Activated CD4-positive, alpha-beta T cell treated with anti-CD3 and anti-CD28 coated beads, Interleukin-2, Interleukin-4, amounts not matched to agents 100 ng/mL and 50 ng/mL, durations not matched to agents 16 hours and 8 hours (primary cell): ENCODE measurements at places on chromosomes 7 and 10.

DNA sequence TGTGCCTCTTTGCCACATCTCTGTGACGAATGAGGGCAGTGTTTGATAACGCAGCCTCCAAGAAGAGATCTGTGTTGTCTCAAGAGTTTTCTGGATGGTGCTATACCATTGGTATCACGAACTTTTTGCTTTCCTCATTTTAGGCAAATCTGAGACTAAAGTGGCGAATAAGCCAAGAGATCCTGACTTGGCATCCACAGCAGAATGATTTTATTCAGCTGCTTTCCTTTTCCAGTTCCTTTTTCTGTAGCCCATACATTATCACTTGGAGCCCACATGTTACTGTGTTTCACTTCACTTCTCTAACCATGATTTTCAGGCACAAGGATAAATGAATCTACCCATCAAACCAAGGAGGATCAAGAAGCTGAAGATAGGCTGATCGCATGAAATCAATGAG lies 177.9 kb upstream of the PTN start:
- no peak for DNase-seq

DNA sequence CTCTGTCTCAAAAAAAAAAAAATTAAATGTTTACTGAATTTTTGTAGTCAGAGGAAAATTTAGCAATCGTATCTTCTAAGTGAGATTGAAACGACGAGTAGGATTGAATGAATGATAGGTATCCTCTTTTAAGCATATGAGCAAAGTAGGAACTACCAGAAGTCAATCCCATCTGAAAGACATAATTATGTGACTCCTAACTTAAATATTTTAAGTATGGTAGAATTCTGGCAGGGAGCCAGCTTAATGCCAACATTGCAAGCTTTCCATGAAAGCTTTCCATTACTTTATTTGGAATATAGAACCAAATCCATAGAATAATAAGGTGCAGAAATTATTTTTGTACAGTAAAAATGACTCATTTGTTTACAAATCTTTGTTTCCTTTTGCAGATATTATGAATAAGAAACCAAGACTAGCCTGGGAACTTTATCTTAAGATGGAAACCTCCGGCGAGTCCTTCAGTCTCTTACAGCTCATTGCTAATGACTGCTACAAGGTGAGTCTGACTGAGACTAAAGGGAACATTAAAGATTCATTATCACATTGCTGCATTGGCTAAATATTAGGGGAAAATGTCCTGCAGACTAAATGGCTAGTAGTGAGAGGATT lies 50.2 kb upstream of the UBN2 start:
- no peak for DNase-seq

DNA sequence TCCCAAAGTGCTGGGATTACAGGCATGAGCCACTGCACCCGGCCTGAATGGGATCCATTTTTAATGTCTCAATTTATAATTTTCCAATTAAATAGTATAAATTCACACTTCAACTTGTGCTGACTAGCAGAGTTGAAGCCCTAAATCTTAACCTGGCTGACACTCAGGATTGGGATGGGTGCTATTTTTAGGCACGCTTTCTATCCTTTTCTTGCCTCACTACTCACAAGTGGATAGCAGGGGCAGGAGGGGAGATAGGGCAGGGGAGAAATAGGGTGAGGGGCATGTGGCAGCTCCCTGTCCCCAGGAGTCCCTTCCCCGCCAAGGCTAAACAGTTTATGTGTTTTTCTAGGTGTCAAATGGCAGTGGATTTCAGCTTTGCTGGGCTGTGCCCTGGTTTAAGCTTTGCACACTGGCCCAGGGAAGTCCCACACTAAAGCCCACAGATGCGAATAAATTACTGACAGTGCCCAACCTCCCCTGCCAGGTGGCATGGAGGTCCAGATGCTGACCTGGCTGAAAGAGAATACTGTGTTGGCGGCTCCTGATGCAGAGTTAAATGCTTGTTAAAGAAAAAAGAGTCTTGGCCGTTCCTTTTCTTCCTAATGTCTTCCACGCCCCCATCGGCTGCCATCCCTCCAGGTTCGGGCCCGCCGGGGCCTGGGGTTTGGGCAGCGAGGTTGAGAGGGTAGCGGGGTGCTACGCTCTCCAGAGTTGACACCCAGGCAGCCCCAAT lies 36.2 kb upstream of the EFCAB10 start:
- DNase-seq, result no peak

DNA sequence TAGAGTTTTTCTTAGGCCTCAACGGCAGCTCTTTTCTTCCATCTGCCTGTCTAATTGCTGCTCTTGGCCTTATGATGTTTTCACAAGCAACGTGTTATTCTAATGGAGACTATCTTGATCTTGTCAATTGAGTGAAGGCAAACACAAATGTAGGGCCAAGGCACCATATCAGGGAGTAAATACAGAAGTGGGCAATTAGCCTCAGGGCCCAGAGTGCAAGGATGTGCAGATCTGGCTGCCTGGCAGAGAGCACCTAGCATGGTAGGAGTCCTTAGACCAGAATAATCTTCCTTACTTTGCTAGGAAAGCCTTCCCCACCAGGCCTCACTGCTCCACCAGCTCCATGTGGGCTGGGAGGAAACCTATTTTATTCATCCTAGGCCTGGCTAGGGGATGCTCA lies 590.9 kb downstream of the LRMDA start:
- no peak for DNase-seq

GRCh38 chr10:131653554-131654470 lies 247.0 kb upstream of the PPP2R2D start:
- DNase-seq, result no peak

DNA sequence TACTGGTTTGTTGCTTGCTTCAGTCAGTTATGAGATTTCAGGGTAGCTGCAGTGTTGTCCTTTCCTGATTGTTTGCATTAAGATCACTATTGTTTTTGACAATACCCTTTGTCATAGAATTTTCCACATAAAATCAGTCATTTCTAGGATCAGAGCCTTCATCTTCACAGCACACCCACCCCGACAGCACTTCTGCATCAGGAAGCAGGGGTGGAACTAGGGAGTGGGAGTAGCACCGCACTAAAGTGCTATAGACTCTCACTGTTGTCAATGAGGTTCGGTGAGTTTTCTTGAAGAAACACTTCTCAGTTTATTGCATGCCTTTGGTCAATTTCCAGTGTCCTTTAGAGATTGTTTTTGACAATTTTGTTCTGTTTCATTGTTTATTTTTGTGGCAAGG lies 632.5 kb downstream of the AUTS2 start:
- no peak for DNase-seq

DNA sequence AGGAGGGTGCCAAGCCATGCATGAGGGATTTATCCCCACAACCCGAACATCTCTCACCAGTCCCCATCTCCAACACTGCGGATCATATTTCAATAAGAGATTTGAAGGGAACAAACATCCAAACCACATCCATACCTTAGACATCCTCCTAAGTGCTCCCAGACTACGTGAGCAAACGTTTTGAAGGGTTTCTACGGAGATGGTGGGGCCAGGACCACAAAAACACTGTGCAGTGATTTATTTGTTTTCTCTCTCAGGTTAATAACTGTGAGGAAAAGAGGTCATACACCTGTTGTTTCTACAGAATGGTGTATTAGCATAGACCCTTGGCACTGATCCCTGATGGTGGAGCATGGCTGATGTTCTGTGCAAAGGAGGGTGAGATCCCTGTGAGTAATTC lies 277.8 kb downstream of the FRMD4A start:
- no peak for DNase-seq

DNA sequence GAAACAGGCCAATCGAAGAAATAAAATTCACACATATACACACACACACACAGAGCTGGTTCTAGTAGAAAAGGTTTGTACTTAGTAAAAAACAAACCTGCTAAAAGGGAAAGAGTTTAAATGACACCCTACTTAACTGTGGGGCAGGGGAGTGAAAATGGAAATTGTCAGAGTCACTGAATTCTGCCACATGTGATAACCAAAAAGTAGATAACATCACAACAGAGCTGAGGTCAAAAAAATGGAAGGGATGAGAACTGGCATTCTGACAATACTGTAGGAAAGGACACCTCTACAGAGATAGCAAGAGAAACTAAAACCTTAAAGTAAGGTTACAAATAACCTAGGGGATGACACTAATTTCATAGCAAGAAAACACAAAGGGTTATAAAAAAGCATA lies 74.6 kb downstream of the CACUL1 start:
- no peak for DNase-seq

DNA sequence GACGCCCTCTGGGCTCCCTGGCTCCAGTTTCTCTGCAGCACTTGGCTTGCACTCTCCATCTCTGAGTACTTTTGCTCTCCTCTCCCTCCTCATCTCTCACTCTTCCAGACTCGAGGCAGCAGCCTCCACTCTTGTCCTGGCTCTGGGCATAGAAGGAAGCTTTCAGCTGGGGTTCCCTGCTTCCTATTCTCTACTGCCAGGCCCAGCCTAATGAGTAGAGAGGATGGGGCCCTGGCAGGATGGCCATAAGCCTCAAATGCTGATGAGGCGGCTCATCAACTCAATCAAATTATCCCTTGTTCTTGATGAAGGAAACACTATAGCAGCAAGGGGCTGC lies 55.8 kb downstream of the NEURL1 start:
- DNase-seq, result no peak

GRCh38 chr7:114048386-114049235 lies 129.8 kb upstream of the PPP1R3A start:
- DNase-seq, result no peak

DNA sequence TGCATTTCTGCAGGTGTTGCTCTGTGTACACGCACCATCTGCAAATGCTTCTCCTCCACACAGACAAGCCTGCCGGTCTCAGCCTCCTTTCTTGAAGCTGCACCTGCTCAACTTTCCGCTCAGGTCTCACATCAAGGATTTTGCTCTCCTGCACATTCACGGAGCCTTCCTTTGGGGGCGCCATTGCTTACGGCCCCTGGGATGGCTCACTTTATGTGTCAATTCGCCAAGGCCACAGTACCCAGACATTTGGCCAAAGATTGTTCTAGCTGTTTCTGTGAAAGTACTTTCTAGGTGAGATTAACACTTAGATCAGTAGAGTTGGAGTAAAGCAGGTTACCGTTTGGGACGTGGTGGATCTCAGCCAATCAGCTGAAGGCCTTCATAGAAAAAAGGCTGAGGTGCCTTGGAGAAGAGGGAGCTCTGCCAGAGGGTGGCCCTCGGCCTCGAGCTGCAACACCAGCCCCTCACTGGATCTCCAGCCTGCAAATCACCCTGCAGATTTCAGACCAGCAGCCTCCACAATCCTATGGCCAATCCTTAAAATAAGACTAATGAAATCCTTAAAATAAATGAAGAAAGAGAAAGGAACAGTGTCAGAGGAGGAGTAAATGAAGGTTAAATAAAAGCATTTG lies 39.9 kb upstream of the PPP2R2D start:
- no peak for DNase-seq

GRCh38 chr7:123570390-123571182 lies 13.0 kb upstream of the NDUFA5 start:
- no peak for DNase-seq

DNA sequence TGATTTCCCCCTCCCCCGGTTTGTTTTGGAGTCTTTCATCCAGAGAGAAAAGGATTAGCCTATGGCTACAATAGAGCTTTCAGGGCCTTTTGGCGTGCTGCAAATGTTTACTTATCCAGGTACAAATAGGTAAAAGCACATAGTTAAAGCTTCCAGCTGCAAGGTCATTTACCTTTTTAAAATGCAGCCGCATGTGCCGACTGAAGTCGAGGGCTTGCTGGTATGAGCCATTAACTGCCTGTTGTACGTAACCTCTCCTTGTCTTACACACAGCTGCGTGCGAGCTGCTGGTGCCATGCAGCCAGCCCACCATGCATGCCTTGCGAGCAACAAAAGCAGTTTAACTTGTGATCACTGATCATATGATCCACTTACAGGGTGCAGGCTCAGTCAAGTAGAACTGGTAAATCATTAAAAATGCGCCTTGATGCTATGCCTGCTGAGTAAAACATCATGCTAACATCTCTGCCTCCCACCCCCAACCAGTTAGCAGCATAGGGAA lies 866.4 kb downstream of the LRMDA start:
- DNase-seq, result no peak

- no peak for DNase-seq
Observed at GRCh38 chr7:157320608-157320980, 16.2 kb upstream of the DNAJB6 start.

- DNase-seq, result no peak
Observed at GRCh38 chr7:88386665-88387156, 80.0 kb upstream of the STEAP4 start.

DNA sequence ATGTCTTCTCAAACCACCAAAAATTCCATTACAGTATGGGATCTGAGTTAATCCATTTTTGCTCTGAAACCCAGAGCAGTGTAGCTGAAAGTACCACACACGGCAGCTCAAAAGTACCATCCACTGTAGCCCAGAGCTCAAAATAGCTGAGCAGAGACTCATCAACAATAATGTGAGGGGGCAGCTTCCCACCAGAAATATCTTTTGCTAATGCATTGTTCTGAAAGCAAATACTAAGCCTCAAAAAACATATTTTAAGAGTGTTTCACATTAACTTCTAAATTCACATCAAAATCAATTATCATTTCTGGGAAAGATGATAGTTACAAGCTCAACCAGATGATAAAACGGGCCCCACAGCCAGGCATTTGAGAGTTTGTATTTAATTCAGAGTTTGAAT lies 73.7 kb downstream of the ABLIM1 start:
- no peak for DNase-seq

DNA sequence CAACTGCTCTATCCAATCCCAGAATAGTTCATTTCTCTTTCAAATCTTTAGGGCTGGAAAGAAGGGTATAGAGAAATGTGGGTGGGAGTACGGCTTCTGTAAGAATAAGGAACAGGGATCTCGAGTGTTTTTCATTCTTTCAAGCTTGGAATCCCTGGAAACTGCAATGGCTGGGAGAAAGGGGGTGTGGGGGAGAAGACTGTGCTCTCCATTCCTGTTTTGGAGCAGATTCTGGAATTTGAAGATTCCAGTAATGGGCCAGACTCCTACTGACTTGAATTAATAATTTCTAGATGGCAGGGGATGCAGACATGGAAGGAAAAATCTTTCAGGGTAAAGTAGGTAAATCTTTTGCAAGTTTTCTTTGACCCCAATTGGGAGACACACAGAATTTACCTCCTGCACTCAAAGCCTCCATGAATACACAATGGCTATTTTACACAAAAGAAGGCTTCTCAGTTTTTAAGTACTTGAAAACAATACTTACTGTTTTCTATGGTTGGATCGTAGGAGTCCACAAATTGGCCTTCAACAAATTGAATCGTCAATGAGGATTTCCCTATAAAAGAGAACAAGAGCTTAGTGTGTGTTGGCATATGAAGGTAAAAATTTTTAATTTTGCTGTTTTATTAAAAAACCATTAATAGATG lies 29.1 kb downstream of the RHEB start:
- DNase-seq, result no peak

GRCh38 chr7:139725077-139725476 lies 52.7 kb downstream of the HIPK2 start:
- no peak for DNase-seq

DNA sequence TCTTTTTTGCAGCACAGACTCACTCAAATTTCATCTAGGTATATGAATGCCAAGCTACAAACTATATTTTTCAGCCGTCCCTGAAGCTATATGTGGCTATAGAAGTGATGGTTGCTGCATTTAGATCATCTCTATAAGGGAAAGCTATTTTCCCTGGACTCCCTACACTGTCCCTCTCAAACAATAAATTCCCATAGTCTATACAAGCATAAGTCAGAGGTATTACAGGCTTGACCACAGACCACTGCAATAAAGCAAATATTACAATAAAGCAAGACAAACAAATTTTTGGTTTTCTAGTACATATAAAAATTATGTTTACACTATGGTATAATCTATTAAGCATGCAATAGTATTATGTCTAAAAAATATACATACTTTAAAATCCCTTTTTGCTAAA lies 1015.5 kb upstream of the LRRN3 start:
- no peak for DNase-seq
